ENCODE measurements at places on chromosomes 3 and 15.

GRCh38 chr3:135916310-135916709, 49.2 kb upstream of the PPP2R3A start:
- DNase-seq, result no peak

- no peak for DNase-seq
Observed at GRCh38 chr15:47186075-47186474, 531.2 kb upstream of the SEMA6D start.

GRCh38 chr15:41809121-41809520, 18.8 kb upstream of the JMJD7 start:
- DNase-seq, result no peak

DNA sequence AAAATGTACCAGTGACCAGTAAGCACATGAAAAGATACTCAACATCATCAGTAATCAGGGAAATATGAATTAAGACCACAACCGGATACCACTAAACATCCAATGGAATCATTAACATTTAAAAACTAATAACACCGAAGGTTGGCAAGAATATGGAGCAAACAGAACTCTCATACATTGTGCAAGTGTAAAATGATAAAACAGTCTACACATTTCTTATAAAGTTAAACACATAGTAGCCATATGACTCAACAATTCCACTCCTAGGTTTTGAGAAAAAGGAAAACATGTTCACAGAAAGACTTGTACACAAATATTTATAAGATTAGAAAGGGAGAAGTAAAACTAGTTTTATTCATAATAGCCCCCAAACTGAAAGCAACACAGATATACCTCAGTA, 60.3 kb upstream of the SLCO2A1 start:
- DNase-seq, result no peak

DNA sequence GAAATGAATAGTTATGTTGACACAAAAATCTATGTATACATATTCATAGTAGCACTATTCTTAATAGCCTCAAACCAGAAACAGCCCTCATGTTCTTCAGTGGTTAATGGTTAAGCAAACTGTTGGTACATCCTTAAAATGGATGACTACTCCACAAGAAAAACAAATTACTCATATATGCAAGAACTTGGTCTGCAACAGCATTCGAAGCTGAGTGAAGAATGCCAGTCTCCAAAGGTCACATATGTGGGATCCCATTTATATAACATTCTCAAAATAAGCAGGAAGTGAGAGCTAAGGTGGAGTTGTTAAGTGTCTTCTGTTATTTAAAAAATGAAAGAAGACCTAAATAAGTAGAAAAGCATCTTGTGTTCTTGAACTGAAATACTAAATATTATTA, 365.7 kb downstream of the GABRG3 start:
- DNase-seq, result no peak

DNA sequence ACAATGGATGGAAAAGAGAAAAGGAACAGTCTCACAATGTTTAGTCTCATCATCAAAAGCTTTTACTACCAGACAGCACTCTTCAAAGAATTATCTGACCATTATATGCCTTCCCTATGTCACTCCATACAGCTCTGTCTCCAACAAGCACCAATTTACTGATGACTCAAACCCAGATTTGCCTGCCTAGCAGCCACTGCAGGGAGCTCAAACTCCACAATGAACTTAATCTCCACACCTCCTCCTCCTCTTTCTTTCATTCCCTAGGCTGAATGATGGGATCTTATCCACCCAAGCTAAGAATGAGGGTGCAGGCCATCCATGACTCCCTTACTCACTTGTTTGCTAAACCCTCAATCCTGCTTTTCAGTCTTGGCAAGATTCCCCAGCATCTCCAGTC, 45.5 kb downstream of the NBEAL2 start:
- DNase-seq, result no peak

DNA sequence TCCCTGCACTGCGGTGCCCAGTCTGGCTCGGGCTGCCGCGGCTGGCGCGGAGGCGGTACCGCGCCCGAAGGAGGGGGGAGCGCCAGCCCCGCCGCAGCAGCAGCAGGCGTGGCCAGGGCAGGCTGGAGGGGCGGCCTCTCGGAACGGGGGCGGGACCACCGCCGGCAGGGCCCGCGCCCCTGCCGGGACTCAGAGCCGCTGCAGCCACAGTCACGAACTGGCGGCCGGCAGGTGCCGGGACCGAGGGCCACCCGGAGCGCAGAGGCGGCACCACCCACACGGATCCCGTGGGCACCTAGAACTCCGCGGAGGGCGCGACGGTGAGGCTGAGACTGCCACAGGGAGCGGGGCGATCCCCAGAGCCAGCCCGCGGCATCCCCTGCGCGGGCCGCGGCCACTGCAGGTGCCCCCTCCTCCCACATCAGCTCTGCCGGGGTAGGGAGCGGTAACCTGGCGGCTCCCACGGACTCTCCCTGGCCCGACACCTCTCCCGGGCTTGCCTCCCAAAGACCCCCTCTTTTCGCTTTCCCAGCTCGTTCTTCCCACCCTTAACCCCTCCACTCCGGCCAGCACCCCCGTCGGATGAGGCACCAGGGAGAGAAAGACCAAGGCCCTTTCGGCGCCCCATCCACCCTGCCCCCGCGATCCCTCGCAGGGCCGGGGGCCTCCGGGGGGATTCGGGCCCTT, at the start of gene VWA5B2:
TSS of gene VWA5B2 (plus strand) at position 192 of the 687 bp plus-strand sequence. CDS start 944 bp downstream, outside the sequence.
- DNase-seq, result peak; percentile 96

DNA sequence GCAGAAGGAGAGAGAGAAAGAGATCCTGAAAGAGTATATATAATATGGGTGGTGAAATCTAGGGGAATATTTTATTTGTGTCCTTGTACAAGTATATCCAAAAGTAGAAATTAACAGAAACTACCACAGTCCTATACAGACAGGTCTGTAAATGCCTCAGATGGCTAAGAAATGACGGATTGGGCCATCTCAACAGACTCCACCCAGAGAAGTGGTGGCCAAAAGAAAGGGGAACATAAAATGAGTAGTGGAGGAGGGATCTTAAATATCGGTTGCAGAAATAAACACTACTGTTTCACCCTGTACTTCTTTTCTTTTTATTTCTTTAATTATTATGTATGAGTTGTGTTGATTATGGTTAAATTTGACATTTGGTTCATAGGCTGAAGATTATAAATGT, 47.7 kb downstream of the CCR3 start:
- no peak for DNase-seq

DNA sequence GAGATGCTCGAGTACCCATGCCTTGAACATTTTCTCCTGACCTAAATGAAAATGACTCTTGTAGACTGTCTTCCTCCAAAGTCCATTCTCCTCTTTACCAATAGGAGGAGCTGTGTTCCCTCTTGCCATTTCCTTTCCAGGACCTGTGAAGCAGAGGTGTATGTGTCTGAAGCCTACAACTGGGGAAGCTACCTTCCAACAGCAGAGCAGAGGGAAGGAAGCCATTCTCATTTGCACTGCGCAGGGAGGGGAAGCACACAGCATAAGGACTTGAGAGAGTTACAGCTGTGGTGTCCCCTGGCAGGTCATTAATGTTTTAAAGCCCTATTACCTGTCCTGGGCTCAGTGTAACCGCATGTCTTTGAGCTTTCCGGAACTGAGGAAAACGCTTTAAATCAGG, 38.7 kb downstream of the HSPBAP1 start:
- DNase-seq, result peak; percentile 76

DNA sequence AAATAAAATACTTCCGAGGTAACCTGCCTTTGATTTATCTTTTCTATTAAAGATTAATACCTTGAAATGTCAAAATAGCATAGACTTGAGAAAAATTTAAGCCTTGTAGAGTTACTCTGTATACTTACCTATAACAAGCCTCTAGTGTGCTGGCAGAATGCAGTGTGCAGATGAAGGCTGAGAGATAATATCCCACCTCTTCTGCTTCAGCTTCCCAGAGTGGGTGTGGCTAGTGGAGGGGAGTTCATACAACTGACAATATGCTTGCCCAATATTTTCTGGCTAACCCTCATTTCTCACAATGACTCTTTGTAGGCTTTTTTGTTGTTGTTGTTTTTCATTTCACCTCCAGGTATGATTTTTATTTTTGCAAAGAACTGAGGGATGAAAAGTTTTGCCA, 15.7 kb upstream of the ZBTB20 start:
- DNase-seq, result no peak

DNA sequence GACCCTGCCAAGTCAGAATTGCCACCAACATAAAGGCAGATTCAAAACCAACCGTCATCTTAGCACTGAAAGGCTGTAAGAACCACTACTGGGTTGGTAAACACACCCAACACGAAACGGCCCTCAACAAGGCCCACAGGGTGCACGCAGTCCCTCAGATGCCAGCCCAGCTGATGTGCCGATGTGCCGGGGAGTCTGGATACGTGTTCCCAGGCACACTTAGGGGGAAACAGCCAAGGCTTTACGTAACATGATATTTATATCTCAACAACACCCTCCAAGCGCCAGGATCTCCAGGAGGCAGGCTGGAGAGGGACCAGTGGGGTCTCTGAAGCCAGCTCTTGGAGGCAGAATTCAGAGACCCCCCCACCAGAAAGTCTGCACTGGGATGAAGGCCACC, 14.2 kb downstream of the POC1A start:
- no peak for DNase-seq

DNA sequence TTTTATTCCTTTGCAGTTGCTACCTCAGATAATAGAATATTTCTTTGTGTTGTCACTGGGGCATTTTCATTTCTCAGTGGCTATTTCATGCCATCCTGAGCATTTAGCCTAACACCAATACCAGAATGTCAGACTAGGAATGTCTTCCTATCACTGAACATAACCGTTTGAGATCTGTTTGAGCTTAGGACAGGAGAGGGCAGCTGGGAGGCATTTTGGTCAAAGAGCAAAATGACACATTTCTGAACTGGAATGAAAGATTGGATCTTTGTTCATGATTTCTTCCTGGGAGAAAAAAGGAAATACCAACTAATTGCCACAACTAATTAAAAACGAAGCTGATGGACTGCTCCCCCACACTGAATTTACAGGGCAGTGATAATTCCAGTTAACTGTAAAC, 921.3 kb upstream of the NR2F2 start:
- DNase-seq, result no peak

GRCh38 chr3:156236556-156237260, 116.3 kb downstream of the KCNAB1 start:
- no peak for DNase-seq

GRCh38 chr3:41207355-41207754, 8.1 kb downstream of the CTNNB1 start:
- no peak for DNase-seq

GRCh38 chr3:66256806-66257205, 36.0 kb downstream of the SLC25A26 start:
- DNase-seq, result no peak

Data from GM20000 (cell line).